ENCODE measurements at places on chromosomes 4 and X. TPM values are rescaled to one million over a fixed set of nuclear protein-coding genes. Genes with fewer than 3 reads are reported as not detected.

DNA sequence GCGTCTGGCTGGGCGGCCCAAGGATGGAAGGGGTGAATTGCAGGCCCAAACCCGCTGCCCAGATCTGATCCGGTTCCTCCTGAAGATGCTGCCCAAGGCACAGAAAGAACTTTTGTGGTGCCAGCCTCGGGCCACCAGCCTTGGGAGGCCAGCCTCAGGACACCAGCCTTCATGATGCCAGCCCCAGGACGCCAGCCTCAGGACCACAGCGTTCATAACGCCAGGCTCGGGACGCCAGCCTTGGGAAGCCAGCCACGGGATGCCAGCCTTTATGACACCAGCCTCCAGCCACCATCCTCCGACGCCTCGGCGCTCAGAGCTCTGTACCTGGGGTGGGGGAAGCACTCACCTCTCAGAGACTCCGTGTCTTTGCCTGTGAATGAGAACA lies 107.8 kb downstream of the ADRA2C start:
- no peak for DNase-seq

DNA sequence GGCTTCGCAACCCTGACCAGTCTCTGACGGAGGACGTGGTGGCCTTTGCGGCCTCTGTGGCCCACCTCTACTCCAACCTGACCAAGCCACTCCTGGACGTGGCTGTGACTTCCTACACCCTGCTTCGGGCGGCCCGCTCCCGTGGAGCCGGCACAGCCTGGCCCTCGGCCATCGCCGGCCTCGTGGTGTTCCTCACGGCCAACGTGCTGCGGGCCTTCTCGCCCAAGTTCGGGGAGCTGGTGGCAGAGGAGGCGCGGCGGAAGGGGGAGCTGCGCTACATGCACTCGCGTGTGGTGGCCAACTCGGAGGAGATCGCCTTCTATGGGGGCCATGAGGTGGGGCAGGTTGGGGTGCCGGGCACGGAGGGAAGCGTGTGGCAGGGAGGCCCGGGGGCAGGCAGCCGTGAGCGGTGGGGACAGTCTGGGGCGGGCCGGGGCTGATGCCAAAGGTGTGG lies 1.2 kb downstream of the ABCD1 start:
- DNase-seq = peak; percentile 12

DNA sequence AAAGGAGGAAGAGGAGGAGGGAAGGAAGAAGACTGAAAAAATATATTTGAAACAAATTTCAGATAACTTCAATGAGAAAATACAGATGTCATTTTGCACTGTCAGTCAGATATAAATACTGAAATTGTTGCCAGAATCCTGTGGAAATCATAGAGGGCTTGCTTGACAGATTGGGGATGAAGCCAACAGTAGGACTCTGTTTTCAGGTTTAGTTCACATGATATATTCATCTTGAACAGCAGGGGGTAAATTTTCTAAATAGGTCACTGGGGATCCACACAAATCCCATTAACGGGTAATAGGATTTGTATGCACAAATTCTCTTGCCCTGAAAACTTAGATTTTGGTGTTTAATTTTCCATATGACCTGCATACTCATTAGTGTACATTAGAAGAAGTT lies 103.3 kb upstream of the PCDH18 start:
- no peak for DNase-seq

GRCh38 chr4:16617435-16617834 lies 281.0 kb downstream of the LDB2 start:
- DNase-seq = no peak

GRCh38 chr4:4412641-4413372 lies 25.9 kb downstream of the NSG1 start:
- no peak for DNase-seq

DNA sequence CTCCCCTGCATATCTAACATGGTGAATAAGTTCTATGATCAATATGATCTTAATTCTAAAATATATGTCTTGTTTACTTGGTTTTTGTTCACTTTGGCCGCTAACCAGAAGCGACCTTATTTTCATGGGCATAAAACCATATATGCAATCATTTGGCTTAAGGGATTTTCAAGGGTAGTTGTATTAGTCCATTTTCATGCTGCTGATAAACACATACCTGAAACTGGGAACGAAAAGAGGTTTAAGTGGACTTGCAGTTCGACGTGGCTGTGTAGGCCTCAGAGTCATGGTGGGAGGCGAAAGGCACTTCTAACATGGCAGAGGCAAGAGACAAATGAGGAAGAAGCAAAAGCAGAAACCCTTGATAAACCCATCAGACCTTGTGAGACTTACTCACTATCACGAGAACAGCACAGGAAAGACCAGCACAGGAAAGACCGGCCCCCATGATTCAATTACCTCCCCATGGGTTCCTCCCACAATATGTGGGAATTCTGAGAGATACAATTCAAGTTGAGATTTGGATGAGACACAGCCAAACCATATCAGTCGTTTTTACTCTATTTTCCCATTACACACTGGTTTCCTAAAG lies 114.3 kb upstream of the CPEB2 start:
- no peak for DNase-seq

DNA sequence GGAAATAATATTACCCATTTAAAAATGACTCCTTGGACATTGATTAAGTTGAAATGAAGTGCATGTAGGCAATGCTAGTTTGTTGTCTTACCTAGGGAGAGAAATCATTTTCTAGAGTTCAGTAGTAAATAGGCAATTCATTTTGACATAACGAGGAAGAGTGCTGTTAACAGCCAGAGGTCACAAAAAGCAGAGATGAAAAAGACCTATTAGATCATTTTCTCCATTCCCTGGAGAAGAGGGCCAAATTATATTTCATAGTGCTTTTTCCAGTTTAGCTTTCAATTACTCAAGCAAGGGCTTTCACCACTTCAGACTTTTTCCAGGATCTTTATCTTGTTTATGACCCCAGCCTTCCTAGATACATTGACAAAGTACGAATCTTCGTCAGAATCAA lies 374.3 kb upstream of the GALNT7 start:
- DNase-seq = no peak

GRCh38 chr4:23290656-23291055 lies 597.9 kb downstream of the GBA3 start:
- DNase-seq = peak; percentile 56

DNA sequence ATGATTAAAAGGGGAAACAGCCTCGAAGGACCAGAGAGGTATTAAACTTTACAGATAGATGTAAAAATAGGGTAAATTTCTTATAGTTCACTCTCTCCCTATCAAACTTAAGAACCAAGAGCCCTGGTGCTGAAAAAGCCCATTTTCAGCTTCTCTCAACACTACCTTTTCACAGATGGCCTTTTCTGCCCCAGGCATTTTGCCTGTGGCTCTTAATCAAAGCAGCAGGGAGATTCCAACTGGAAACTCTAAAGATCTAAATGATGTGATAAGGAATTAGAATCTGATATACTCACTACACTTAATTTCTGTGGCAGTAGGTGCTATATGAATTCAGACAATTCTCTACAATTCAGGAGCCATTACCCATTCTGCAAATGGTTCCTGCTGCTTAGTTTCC lies 60.0 kb downstream of the AMMECR1 start:
- no peak for DNase-seq

DNA sequence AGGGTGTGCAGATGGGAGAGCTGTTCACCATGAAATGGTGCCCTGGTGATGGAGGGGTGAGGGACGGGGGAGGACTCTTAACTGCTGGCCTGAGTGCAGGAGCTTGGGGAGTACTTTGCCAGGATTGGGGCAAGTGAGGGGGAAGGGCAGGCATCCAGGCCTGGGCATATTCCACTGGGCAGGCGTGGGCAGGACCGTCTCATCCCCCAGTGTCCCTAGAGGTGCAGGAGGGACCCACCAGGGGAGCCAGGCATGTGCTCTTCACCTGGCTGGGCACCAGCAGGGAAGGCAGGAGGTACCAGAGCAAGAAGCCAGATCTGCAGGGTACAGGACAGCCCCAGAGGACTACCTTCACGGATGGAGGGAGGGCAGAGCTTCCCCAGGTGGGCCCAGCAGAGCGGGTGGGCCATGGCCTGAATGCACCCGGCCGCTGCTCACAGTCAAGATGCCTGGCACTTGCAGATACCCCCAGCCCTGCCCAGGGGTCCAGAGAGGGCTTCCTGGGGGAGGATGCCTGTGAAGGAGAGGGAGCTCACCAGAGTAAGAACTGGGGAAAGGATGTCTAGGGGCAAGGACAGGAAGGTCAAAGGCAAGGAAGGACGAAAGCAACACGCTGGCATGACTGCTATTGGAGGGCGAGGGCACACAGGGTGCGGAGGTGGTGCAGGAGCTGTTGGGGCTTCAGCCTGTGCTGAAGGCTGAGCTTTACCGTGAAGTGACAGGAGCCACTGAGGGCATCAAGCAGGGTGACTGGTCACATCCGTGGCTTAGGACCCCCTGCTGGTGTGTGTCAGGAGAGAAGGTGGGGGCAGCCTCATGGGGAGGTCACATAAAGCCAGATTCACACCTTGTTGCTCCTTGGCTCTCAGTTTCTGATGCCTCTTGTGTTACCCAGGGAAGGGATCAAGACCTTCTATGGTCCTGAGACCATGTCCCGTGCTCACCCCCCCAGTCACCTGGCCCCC lies 68.2 kb upstream of the NKX1-1 start:
- DNase-seq = no peak

DNA sequence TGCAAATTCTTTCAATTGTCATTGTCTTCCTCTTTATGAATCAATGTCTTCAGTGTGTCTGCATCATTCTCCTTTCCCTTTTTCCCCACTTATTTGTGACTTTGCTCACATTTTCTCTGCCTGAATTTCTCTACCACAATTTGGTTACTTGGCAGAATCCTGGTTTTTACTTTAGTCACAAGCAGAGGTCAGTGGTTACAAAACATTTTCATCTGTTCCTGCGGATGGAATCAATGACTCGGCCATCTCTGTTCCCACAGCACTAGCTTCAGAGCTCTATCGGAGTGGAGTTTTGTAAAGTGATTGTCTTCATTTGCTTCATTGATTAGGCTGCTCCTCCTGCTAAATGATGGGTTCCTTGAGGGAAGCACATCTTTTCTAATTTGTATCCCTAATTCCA lies 501.3 kb upstream of the AADAT start:
- DNase-seq = no peak

DNA sequence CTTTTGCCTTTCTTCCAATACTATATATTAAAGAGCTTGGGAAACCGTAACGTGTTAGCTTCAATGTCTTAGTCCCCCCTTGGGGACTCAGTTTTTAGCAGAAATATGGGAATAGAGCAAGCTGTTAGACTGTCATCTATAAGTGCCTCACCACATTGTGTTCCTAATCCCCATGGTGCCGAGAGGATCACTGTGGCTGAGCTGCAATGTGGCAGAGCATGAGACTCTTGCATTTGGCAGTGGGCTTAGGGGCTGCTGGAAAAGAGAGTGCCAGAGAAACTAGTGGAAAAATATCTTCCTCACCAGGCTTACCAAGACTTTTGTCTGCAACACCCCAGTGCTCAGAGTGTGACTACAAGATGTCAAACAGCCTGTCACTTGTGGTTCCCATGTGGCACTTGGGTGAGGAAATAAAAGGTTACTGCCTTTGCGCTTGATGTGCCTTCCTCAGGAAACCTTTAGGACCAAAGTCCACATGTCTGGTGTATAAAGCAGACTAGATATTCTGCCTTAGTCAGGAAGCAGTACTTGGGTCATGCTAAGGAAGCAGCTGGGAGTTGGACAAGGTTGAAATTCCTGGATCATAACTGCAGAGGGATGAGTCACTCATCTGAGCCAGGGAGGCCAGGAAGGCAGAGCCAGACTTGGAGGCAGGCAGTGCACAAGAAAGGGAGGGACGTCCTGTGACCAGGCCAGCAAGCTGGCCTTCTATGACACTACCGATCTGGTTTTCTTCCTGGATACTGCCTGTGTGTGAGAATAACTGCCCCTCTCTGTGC lies 9.7 kb upstream of the MAGEA4 start:
- DNase-seq = peak; percentile 54

The MAP3K15 gene
- total RNA-seq = 3.4 TPM

The IQCM gene
- not detected for total RNA-seq

The TMPRSS11D gene
- not detected for total RNA-seq
